IgD-negative memory B cell (primary cell): ENCODE measurements at places on chromosomes 12 and 14. TPM values are rescaled to one million over a fixed set of nuclear protein-coding genes. Genes with fewer than 3 reads are reported as not detected.

The PROX2 gene
- polyA plus RNA-seq, result not detected

The CAPZA3 gene
- polyA plus RNA-seq, result not detected

The TCL1B gene
- not detected for polyA plus RNA-seq

The RASSF8 gene
- polyA plus RNA-seq, result not detected

The FAM90A1 gene
- not detected for polyA plus RNA-seq

The KLRC4 gene
- polyA plus RNA-seq, result not detected

The AICDA gene
- 2.1 TPM for polyA plus RNA-seq

The KIF21A gene
- 1.8 TPM for polyA plus RNA-seq

The BBOF1 gene
- 2.2 TPM for polyA plus RNA-seq

The SCARB1 gene
- polyA plus RNA-seq, result 23.9 TPM

The CPNE6 gene
- not detected for polyA plus RNA-seq

The KLRF2 gene
- polyA plus RNA-seq, result not detected

The TMEM119 gene
- polyA plus RNA-seq, result 0.33 TPM

The MOAP1 gene
- polyA plus RNA-seq, result 53.8 TPM

The OR11H6 gene
- polyA plus RNA-seq, result not detected

The PMEL gene
- 1.1 TPM for polyA plus RNA-seq

The ESPL1 gene
- not detected for polyA plus RNA-seq

The C12orf54 gene
- polyA plus RNA-seq, result not detected

The IL26 gene
- polyA plus RNA-seq, result not detected

The MYF5 gene
- polyA plus RNA-seq, result not detected

The DDX23 gene
- polyA plus RNA-seq, result 51.8 TPM

The E2F7 gene
- not detected for polyA plus RNA-seq
